Small intestine (tissue), 16 donors: ENCODE measurements at places on chromosomes 5 and 9.
A peak's percentile ranks its signal among the peaks of the same experiment; 100 is the strongest.

DNA sequence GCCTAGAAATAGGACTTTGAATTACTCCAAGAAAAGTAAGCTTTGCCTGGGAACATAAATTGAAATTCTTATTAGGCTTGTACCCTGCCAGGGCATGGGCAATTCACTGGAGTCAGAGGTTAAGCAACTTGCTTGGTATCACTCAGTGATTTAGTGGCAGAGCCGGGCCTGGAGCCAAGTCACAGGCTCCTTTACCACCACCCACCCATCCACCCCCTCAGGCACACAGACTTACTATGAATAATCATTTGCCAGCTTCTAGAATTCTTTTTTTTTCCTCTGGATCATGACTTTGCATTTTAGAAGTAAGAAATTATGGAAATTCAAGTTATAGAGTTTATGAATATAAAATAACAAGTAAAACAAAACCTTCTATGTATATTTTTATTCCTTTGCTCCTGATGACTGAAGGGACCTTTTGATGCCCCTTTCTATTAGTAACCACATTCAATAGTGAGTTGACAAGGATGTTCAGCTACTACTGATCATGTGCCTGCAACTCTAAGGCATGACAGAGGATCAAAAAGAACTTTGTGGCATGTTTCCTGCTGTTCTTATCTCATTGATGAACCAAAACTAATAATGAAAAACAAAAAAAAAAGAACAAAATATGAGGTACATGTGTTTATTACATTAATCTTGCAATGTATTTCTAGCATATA lies 614.7 kb downstream of the TLR4 start:
- no peak for DNase-seq

DNA sequence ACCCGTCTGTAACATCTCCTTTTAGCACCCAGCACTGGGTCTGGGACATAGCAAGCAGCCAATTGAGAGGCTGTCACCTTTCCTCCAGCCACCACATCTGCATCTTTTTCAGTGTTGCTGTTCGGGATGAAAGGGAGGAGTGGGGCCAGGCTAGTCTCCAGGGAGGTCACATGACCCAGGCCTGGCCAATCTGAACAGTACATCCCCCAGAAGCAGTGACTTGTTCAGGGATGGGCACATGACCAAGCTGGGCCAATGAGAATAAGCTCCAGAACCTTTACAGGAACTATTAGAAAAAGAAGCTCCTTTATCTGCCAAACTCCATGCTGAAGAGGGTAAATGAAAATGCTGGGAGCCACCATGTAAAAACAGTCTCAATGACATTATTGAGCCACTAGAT lies 359.0 kb downstream of the SLIT3 start:
- DNase-seq = no peak

GRCh38 chr9:133585481-133586351 lies 23.5 kb downstream of the FAM163B start:
- DNase-seq = no peak

GRCh38 chr5:91312698-91313097 lies 70.4 kb downstream of the ARRDC3 start:
- DNase-seq = no peak

- no peak for DNase-seq
Observed at GRCh38 chr9:97527626-97528528, 26.4 kb downstream of the TMOD1 start.

GRCh38 chr5:98557916-98558315 lies 215.5 kb upstream of the RGMB start:
- DNase-seq = no peak

GRCh38 chr5:156704139-156704538 lies 146.0 kb upstream of the PPP1R2B start:
- DNase-seq = no peak

DNA sequence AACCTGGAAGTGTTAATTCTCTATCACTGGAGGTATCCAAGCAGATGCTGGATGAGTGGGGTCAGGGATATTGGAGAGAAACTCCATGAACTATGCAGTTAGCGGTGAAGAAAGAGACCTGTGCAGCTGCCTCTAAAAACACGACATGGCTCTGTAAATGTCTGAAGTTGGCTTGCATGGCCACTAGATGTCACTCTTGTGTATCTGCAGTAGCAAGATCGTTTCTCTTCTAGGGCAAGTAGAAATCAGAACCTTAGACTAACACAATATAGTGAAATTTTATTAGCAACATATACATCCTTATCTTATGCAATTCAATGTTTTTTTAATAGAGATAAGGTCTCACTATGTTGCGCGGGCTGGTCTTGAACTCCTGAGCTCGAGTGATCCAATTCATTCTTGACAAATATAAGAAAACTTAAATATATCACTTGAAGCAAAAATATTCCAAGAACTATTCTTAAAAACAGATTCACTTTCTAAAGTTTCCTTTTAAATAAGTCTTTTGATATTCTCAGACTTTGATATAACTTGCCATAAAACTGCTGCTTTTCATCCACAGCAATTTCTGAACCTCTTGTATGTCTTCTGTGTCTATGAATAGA lies 2.9 kb downstream of the OR2S2 start:
- peak; percentile 84 for DNase-seq

GRCh38 chr9:91033797-91034196 lies 232.2 kb downstream of the SYK start:
- peak; percentile 33 for DNase-seq
